ENCODE measurements at places on chromosomes 5 and 9. TPM values are rescaled to one million over a fixed set of nuclear protein-coding genes. Genes with fewer than 3 reads are reported as not detected.
A peak's percentile ranks its signal among the peaks of the same experiment; 100 is the strongest.

NUTM2F gene
- not detected for polyA plus RNA-seq

IL31RA gene
- 0.03 TPM for polyA plus RNA-seq

CLIC3 gene
- polyA plus RNA-seq = 3.6 TPM

GDA gene
- polyA plus RNA-seq = 97.2 TPM

ANKRD31 gene
- 0.21 TPM for polyA plus RNA-seq

LRRC14B gene
- 0.13 TPM for polyA plus RNA-seq

FBN2 gene
- polyA plus RNA-seq = 21.8 TPM

OR1Q1 gene
- not detected for polyA plus RNA-seq

PTBP3 gene
- polyA plus RNA-seq = 40.8 TPM

DNA sequence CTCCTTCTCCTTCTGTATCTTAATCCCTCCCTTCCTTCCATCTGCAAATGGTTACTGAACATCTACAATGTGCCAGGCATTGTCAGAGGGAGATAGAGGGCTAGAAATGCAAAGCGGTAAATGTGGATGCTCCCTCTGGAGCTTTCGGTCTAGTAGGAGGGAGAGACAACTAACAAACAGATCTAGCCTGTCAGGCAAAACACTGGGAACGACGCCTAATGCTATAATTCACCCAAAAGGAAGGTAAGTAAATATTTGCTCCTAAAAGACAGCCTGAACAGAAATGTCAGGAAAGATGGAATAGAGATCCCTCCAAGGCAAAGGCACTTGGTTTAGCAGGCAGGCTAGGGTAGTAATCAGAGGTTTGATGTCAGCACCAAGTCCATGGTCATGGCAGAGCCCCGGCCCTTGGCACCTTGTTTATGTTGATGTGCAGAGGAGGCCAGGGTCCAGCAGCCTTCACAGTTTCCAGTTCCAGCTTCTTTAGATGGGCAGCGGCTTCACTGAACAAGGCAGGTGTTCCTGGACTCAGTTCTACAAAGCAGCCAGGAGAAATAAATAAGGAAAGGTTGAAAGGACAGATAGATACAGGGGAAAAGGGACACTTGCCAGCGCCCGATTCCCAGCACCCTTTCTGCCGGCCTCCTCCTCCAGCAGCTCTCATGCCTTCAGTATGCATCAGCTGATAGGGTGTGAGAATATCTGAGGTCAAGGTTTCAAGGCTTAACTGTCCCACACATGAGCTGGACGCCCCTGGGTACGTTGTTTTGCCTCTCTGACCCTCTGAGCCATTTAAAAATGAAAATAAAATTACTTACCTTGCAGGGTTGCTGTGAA is 46.5 kb upstream of the FRRS1L start:
- no peaks in the 10 kb centered on the region for H3K4me1 ChIP-seq
- no peak overlapping the region for H3K4me3 ChIP-seq
- no peaks in the 10 kb centered on the region for H3K27me3 ChIP-seq
- no peaks in the 10 kb centered on the region for H3K36me3 ChIP-seq
- DNase-seq = no peak

- H3K4me1 ChIP-seq = no peaks in the 10 kb centered on the region
- no peaks in the 10 kb centered on the region for H3K36me3 ChIP-seq
- no peaks in the 10 kb centered on the region for H3K27me3 ChIP-seq
- no peak overlapping the region for H3K27ac ChIP-seq
- H3K4me3 ChIP-seq = no peak overlapping the region
- no peak for DNase-seq
Observed at GRCh38 chr9:135574331-135574730, 12.8 kb downstream of the PAEP start.

DNA sequence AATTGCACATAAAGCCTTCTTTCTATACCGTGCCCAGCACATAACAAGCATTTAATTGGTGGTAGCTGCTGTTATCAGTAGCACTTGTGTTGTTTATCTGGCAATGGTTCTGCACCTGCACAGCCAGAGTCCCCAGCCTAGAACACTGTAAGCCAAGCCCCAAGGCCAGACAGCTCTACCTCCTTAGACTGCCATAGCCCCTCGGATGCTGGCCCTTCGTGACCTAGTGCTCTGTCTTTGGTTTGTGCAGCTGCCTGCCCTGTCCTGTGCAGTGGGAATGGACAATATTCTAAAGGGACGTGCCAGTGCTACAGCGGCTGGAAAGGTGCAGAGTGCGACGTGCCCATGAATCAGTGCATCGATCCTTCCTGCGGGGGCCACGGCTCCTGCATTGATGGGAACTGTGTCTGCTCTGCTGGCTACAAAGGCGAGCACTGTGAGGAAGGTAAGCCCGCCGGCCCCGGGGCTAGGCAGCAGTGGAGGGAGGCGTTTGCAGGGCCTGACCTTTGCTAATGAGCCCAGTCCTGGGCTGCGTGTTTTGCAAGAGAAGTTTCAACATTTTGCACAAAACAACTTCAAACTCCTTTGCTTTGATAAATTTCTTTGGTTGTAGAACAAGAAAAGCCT is 173.3 kb upstream of the WWC1 start:
- no peaks in the 10 kb centered on the region for H3K4me1 ChIP-seq
- no peaks in the 10 kb centered on the region for H3K36me3 ChIP-seq
- no peak overlapping the region for H3K27ac ChIP-seq
- DNase-seq = no peak
- no peak overlapping the region for H3K4me3 ChIP-seq

GRCh38 chr5:10539687-10539998 is 24.2 kb upstream of the ANKRD33B start:
- DNase-seq = no peak
- peaks cover 39% of the 10 kb centered on the region for H3K27me3 ChIP-seq
- H3K36me3 ChIP-seq = no peaks in the 10 kb centered on the region
- H3K27ac ChIP-seq = no peak overlapping the region
- no peaks in the 10 kb centered on the region for H3K4me1 ChIP-seq

GRCh38 chr5:25419684-25420083 is 774.9 kb upstream of the CDH10 start:
- DNase-seq = no peak
- no peak overlapping the region for H3K4me3 ChIP-seq
- no peaks in the 10 kb centered on the region for H3K36me3 ChIP-seq
- no peak overlapping the region for H3K27ac ChIP-seq

DNA sequence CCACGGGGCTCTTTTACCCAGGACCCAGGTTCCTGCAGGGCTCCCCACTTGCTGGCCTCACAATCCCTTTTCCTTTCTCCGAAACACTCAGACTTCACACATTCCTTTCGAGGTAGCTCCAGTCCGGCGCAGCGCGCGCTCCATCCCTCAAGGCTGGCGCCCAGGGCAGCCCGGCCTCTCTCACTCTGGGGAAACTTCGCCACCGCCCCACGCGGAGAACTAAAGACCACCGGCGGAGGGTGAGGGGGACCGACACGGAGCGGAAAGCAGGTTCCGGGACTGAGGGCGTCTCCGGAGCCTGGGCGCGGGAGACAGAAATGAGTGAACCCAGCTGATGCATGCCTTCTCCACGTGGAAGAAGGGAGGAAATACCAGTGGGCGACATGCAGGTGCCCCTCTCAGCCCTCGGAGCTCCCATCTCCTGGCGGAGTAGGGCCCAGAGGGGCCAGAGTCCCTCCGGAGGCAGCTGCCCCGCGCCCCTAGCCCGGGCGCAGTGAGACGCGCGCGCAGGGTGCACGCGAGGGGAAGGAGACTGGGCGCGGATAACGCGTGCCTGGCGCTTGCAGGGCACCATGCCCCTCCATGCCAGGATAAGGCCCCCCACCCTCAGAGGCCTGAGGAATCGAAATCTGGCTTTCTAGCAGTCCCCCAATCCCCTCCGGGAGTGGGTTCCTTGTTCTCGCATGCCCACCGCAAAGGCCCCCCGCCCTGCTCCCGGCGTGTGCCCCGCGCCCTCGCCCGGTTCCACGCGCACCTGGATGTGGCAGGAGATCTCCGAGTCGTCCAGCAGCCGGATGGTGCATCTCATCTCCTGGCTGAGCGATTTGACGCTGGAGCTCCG is 650 bp downstream of the FRMD3 start:
- peaks cover 48% of the 10 kb centered on the region for H3K27me3 ChIP-seq
- H3K36me3 ChIP-seq = no peaks in the 10 kb centered on the region
- DNase-seq = no peak
- H3K27ac ChIP-seq = no peak overlapping the region
- peak overlapping the region; percentile 40 for H3K4me3 ChIP-seq

GRCh38 chr9:95031711-95032461 is 285.6 kb downstream of the FANCC start:
- H3K4me3 ChIP-seq = no peak overlapping the region
- peaks cover 39% of the 10 kb centered on the region for H3K4me1 ChIP-seq
- H3K27me3 ChIP-seq = no peaks in the 10 kb centered on the region
- no peak for DNase-seq

- H3K36me3 ChIP-seq = peaks cover 2% of the 10 kb centered on the region
- no peak overlapping the region for H3K27ac ChIP-seq
- H3K4me1 ChIP-seq = no peaks in the 10 kb centered on the region
- H3K27me3 ChIP-seq = peaks cover 15% of the 10 kb centered on the region
- no peak overlapping the region for H3K4me3 ChIP-seq
Observed at GRCh38 chr5:79971156-79971555, 19.9 kb downstream of the MTX3 start.

DNA sequence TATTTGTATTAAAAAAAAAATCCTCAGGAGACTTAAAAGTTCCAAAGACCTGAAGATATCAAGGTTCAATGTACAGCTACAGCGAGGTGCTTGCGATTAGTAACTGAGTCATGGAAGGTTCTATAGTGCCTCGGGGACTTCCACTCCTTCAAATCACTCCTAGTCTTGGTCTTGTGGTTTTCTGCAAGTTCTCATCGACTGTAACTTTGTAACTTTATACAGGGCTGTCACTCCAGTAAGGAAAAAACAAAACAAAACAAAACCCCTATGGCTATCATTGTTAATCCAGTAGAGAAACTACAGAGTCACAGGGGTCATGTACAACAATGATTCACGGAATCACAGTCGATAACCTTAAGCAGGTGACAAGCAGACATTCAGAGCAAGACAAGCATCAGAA is 39.8 kb upstream of the SELENOP start:
- peak; percentile 86 for DNase-seq
- H3K36me3 ChIP-seq = no peaks in the 10 kb centered on the region
- H3K27me3 ChIP-seq = no peaks in the 10 kb centered on the region
- peak overlapping the region; percentile 70 for H3K27ac ChIP-seq
- H3K4me3 ChIP-seq = no peak overlapping the region

DNA sequence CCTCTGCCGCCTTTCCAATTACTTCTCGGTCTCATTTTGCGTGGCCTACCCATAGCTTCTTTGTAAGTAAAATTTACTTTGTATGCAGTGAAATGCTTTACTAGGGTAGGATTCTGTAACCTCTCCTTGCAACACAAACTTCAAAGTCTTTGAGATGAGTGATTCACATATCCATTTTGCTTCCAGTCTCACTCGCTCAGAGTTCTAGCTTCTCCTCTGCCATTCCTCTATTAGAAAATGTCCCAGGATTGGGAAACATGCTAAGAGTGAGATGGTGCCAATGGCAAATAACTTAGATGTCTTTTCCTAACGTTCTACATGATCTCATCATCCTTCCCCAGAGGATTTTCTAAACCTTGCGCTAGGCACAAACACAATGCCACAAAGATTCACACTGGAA is 270.5 kb upstream of the SLC30A5 start:
- no peak overlapping the region for H3K4me3 ChIP-seq
- H3K27ac ChIP-seq = no peak overlapping the region
- no peak for DNase-seq

- H3K4me1 ChIP-seq = peaks cover 15% of the 10 kb centered on the region
- no peak overlapping the region for H3K27ac ChIP-seq
- H3K27me3 ChIP-seq = peaks cover 83% of the 10 kb centered on the region
- no peaks in the 10 kb centered on the region for H3K36me3 ChIP-seq
- DNase-seq = no peak
Observed at GRCh38 chr5:176619569-176620332, 9.8 kb upstream of the GPRIN1 start.

GRCh38 chr5:390623-391491 is 52.1 kb upstream of the EXOC3 start:
- no peaks in the 10 kb centered on the region for H3K27me3 ChIP-seq
- H3K4me3 ChIP-seq = no peak overlapping the region
- H3K36me3 ChIP-seq = no peaks in the 10 kb centered on the region
- no peak overlapping the region for H3K27ac ChIP-seq

DNA sequence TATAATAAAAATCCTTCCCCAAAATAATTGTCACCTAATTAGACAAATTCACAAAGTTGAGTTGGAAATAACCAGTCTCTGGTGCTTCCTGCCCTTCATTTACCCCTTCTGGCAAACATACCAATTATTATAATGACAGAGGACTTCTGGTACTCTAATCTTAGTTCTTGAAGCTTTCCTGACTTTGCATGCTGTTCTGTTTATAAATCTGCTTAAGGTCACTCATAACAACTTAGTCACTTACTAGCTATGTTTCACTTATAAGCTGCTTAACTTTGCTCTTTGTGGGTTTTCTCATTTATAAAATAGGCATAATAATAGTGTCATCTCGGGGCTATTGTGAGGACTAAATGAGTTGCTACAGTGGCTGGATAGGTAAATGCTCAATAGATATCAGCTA is 446.5 kb downstream of the EFNA5 start:
- no peak overlapping the region for H3K4me3 ChIP-seq
- H3K27me3 ChIP-seq = no peaks in the 10 kb centered on the region
- H3K4me1 ChIP-seq = no peaks in the 10 kb centered on the region

Data from large intestine (tissue), 12 donors.